Activated T-cell treated with anti-CD3 and anti-CD28 coated beads, Interleukin-2, amount 50 U/mL, for 4 hours (primary cell): ENCODE measurements at places on chromosomes 4 and X.

DNA sequence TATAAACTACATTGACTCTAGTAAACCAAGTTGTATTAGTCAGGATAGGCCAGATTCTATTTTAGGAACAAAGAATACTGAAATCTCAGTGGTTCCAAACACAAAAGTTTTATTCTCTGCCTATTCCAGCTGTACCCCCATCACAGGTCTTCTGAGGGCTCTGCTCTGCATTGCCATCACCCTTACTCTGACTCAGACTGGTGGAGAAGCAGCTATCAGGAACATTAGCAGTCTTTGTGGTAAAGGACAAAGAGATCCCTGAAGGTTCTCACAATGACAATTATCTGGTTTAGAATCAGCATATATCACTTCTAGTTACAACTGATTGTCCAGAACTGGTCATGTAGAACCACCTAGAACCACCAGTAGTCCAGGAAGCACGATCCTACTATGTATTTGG is 251.1 kb downstream of the GLUD2 start:
- no peak for DNase-seq

- no peak for DNase-seq
Measured at GRCh38 chr4:158912390-158912789, 143.6 kb downstream of the FNIP2 start.

- no peak for DNase-seq
Measured at GRCh38 chr4:37936889-37937498, 23.2 kb upstream of the PTTG2 start.

DNA sequence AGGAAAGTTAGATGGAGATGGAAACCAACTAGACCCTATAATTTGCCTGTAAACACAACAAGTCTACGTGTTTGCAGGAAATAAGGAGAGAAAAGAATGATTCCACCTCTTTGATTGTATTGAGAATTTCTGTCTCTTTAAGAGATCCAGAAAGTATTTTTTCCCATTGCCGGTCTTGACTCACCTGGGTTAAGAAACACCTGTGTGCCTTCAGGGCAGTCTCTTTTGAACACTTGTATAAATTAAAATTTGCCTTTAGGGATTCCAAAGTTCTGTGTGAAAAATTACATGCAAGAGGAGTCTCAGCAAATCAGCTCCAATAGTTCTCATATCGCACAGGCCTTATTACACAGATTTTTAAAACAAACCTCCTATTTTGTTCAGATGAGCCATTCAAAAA is 46.0 kb upstream of the SMAD1 start:
- no peak for DNase-seq

DNA sequence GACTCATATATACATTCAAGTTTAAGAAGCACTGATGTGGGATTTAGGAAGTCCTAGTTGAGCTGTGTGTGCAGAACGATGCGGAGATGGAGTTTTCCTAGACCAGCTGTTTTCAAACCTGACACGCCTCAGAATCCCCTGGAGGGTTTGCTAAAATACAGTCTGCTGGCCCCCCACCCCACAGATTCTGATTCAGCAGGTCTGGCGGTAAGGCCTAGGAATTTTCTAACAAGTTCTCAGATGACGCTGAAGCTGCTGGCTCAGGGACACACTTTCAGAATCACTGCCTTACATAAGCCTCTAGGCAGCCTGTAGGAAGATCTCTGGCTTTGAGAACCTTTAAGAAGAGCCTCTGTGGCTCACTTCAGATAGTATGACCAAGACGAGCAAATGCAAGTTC is 73.1 kb downstream of the PHEX start:
- DNase-seq: no peak

- DNase-seq: no peak
Measured at GRCh38 chr4:126991965-126992364, 640.8 kb upstream of the INTU start.

GRCh38 chrX:135086197-135086854 is 34.0 kb downstream of the ETDB start:
- DNase-seq: no peak

GRCh38 chr4:27685947-27686346 is 825.3 kb downstream of the STIM2 start:
- DNase-seq: no peak

DNA sequence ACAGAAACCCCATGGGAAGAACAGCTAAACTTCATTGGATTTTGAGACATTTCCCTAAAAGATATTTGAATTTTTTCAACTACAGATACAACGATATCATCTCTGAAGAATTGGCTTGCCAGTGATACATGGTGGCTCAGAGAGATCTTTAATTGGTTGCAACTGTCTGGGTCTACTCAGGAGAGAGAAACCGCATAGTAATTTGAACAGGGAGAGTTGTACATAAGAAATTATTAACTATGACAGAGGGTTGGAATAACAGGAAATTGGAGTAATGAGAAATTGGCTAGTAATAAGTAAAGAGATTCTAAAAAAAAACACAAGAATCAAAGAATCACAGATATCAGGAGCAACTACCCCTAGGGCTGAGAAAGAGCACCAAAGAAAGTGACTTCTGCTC is 118.4 kb downstream of the KLHL13 start:
- DNase-seq: no peak

DNA sequence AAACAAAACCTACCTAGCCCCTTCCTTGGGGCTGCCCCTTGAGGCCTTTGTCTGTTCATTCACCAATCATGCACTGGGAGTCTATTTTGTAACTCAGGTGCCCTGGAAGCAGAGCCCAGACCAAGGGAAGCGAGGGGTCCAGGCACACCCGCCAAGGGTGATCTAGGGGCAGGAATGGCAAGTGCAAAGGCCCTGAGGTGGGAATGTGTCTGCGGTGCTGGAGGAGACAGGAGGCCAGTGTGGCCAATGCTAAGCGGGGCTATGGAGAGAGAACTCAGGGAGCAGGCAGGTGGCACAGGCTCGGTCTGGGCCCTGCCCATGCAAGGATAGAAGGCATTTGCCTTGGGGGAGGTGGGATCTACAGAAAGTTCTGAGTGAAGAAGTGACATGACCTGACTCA is 3.5 kb upstream of the SH3BP2 start:
- no peak for DNase-seq

DNA sequence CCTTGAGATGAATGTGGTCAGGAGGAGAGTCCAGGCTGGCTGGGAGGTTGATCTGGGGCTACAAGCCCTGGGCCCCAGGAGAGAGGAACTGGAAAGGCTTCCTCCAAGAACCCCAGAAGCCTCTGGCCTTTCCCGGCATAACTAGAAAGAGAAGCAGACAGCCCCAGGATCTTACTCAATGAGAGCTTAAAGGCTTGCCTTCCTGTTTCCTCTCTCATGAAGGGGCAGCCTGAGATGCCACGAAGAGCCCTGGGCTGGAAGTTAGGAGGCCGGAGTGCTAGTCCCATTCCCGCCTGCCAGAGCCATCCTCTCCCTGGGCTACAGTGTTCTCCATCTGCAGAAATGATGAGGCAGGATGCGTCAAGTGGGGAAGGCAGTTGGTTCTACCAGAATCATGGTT is 20.1 kb upstream of the XPNPEP2 start:
- no peak for DNase-seq

GRCh38 chr4:26080870-26081628 is 167.0 kb downstream of the SMIM20 start:
- DNase-seq: no peak

- DNase-seq: no peak
Measured at GRCh38 chr4:78928835-78929234, 10.4 kb downstream of the PAQR3 start.

DNA sequence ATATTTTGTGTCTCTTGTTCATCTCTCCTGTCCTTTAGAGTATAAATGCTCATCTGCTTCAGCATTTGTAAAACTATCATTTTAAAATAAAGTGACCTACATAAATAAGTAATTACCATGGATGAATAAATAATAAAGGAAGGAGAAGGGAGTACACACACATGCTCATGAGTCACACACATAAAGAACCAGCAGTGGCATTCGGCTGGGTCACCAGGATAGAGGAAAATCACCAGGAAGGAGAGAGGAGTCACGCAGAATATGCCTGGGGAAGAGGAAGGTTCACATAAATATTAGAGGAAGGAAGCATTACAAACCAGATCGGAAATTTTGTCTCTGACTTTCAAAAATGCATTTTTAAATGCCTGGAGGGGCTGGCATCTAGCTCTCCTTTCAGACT is 38.5 kb upstream of the MED14 start:
- no peak for DNase-seq

- no peak for DNase-seq
Measured at GRCh38 chrX:84737471-84737871, 235.2 kb upstream of the HDX start.

DNA sequence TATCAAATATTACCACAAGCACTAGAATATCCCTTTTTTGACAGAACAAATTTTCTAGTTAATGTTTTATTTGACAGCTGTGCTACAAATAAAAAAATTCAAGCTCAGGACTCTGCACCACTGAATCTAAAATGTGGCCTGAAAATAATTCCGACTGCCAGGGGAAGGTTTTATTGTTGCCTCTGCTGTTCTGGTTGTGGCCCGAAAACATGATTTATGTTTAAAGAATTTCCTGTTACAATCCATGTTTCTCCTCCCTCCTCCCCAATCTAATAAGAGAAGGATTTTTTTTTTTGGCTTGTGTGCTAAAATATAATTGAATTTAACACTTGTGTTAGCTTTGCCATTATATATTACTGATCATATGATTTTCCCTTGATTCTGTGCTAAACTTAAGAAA is 227.8 kb downstream of the DCLK2 start:
- no peak for DNase-seq

DNA sequence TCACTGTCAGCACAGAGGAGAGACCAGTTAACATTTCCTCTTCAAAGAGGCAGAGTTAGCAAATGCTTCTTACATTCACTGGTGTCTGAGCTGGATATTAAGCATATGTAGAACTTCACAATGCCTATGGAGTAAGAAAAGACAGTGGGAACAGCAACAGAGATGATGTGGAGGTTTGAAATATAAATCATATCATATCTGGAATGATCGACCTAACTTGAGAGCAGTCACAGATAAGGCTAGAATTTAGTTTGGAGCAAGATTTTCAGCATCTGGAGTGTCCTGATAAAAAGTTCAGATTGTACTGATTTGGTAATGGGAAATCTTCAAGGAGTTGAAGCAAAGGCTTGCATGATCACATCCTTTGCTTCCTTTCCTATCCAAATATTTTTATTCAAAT is 90.5 kb upstream of the ANKRD50 start:
- no peak for DNase-seq

DNA sequence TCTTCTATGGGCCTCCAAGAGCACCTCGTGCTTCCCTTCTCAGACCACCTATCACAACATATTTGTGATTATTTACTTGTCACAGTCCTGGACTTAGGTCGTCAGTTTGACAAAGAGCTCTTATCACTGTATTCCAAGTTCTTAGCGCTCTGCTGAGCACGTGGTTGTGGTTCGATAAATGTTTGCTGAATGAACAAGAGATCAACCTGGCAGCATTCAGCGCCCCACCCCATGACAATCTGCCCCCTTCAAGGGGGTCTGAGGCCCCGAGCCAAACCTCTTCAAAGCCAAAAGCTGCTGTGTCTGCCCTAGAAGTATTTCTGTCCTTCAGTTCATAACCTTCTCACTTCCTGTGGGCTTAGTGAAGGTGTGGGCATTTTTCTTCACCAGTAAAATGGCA is 15.0 kb downstream of the RPS4X start:
- no peak for DNase-seq

GRCh38 chr4:102008711-102009110 is 218.2 kb downstream of the BANK1 start:
- no peak for DNase-seq

- DNase-seq: no peak
Measured at GRCh38 chrX:101759000-101759399, 99.3 kb upstream of the ARMCX2 start.

- DNase-seq: no peak
Measured at GRCh38 chr4:138845054-138845453, 170.5 kb upstream of the NOCT start.

GRCh38 chrX:154436374-154436982 is 476 bp upstream of the GDI1 start:
- DNase-seq: peak; percentile 37

- DNase-seq: peak; percentile 47
Measured at GRCh38 chrX:16786791-16787735, 797 bp downstream of the TXLNG start.

- no peak for DNase-seq
Measured at GRCh38 chrX:81304563-81304962, 102.7 kb downstream of the SH3BGRL start.

DNA sequence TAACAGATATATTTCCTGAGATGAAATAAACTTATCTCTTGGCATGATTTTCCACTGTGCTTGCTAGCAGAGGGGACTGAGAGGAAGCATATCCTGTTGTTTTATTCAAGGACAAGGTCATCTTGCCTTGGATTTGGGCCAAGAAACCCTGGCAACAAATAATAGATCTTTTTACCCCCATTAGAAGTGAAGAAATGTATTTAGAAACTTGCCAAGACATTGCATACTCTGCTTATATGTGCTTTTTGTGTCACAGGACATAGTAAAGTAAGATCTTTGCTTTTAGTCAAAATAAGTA is 170.2 kb downstream of the RAPGEF2 start:
- DNase-seq: no peak

DNA sequence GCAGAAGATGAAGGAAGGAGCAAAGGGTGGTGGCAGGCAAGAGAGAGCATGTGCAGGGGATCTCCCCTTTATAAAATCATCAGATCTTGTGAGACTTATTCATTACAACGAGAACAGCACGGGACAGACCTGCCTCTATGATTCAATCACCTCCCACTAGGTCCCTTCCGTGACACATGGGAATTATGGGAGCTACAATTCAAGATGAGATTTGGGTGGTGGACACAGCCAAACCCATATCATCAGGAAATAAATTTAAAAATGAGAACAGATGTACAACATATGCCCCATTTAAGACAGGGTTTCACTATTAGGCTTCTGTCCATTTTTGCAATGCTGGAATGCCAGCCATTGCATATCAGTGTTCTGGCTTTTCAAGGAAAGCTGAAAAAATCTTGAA is 346.7 kb upstream of the SLIT2 start:
- no peak for DNase-seq

DNA sequence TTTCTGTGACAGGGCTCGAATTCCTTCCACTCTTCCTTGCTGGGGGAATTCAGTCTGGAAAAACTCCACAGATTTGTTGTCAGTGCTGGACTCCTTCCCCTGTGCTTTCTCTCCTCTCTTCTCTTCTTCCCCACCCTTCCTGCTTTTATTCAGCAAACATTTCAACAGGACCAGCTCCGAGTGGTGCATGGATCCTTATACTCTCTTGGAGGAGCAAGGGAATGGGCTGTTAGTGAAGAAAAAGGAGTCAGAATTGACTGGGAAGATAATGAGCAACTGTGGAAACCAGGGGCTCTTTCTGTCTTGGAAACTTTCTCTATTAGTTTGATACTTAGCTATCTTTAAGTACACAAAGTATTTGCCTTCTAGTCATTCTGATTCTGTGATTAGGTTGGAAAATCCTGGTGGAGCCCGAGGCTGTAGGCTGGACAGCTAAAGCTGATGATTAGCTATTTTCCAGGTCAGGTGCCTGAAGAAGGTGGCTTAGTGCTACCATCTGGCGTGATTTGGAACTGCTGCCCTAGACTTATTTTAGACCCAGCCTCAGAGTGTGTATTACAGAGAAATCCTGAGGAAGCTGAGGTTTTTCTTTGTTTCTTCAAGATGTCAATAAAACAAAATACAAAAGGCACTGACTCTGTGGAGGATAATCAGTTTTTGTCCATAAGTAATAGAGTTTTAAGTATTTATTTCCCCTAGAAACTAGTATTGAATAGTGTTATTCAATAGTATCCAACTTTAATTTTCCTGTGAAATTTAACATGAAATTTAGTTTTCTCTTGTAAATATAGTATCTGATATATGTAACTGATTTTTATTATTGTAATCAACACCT is 38.4 kb downstream of the NAP1L5 start:
- peak; percentile 14 for DNase-seq
